Umbilical cord (tissue), 2 donors: ENCODE measurements at places on chromosomes 4 and X. TPM values are rescaled to one million over a fixed set of nuclear protein-coding genes. Genes with fewer than 3 reads are reported as not detected.

DNA sequence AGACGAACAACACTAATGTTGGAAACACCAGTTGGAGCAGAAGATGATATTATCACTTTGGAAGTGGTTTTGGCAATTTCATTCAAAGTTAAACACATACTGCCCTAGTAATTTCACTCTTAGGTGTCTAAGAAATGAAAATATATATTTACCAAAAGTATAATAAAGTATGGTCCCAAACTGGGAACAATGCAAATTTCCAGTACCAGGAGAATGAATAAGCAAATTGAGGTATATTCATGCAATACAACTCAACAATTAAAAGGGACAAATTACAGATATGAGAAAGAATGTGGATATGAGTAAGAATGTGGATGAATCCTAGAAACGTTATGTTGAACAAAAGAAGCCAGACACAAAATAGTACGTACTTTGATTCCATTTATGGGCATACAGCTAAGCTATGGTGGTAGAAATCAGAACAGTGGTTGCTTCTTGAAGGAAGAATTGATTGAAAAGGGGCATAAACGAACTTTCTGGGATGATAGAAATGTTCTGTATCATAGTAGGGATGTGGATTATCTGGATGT is 10.0 kb downstream of the ELMOD2 start:
- DNase-seq = no peak

DNA sequence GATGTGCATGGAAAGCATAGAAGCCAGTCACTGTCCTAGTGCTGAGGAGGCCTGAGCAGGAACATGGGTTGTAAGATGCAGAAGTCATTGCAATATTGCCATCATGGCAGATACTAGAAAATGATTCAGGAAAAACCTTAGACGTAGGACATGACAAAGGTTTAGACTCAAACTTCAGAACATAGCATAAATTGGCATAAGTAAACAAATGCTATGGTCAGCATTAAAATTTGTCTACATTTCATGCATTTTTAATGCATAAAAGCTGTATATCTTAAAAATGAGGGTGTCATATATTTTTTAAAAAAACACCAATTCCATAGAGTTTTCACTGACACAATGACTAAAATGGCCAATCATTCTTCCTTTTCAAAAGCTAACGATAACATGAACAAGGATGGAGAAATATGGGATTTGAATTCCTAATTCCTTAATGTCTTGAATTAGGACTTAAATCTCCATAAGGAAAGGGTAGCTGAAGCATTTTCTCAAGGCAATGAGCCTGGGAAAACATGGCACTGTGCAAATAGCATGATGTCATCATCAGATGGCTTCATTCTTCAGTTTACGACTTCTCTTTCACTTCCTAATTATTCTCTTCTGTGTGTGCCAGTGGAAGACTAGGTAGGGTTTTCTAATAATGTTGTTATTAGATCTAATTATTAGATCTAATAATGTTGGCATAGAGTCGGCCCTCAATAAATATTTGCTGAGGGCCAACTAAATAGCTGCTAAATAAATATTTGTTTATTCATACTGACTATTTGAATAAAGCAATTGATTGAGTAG is 125.1 kb upstream of the FRG1 start:
- DNase-seq = no peak

- no peak for DNase-seq
Observed at GRCh38 chrX:43718546-43718945, 62.4 kb downstream of the MAOA start.

- peak; percentile 36 for DNase-seq
Observed at GRCh38 chr4:111283066-111283677, 660.3 kb upstream of the PITX2 start.

DNA sequence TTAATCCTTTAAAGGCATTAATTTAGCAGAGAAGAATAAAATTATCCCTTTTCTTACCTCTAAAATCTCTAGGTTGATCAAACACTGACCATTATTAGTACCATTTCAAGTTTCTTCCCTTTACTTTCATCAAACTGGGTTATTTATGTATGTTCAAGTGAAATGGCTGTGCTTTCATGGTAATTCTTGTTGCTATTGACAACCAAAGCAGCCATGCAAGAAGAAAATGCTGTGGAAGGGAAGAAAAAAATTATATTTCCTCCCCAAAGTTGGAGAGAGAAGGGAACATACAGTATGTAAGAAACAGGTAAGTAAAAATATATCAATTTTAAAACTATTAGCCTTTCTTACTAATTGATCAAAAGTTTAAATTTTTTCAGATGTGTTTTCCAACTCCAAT is 16.2 kb downstream of the NPNT start:
- no peak for DNase-seq

DNA sequence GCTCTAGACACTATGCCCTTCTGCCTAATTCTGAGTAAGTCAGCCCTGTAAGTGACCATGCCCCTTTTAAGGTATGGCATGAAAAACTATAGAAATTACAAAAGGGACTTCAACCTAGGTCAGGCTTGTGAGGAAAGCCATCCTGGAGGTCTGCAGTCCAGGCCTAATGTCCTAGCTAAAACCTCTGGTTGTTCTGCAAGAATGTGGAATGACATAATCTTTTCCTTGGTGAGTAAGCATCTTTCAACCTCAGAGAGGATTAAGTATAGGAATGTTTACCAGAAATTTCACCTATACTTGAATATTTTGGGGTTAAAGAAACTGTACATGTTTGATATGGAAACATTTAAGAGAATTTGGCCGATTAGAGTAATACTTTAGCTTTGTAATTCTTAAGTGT is 23.8 kb upstream of the HPSE start:
- peak; percentile 35 for DNase-seq

DNA sequence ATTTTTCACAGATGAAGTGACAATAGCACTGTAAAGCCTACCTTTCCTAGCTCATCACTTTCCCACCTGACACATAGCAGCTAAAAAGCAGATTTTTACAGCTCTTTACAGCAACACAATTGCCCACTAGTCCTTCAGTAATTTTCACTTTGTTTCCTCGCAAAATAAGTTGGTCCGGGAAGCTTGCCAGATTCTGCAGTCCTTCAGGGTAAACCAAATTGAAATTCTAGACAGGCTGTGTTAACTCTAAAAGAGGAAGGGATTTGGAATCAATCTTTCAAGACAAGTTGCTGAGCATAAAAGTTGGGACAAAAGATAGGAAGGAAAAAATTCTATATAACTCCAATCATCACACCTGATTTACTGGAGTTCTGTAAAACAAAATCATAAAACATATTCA is 8.7 kb downstream of the C1QTNF7 start:
- peak; percentile 78 for DNase-seq

CXCL6 gene
- total RNA-seq = 1.2 TPM

CXXC4 gene
- total RNA-seq = 9.6 TPM

DNA sequence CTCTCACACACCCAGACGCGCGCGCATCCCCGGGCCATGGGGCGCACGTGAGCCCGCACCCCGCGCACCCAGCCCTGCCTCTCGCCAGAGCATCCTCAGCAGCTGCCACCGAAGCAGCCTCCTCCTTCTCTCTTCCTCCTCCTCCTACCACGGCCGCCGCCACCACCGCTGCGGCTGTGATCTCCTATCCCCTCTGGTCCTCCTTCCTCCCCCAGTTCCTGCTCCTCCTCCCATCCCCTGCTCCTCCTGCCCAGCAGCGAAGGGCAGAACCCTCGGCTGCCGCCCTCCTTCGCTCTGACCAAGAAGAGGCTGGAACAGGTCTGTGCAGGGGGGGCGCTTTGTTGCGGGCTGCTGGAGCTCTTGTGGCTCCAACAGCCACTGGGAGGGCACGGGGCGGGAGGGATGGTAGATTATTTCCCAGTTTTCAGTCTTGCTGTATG is 148.7 kb upstream of the CHRDL1 start:
- DNase-seq = no peak

GRCh38 chr4:5814421-5814820 is 78.5 kb downstream of the CRMP1 start:
- no peak for DNase-seq

- no peak for DNase-seq
Observed at GRCh38 chr4:56323327-56323726, 64.0 kb downstream of the AASDH start.
